ENCODE measurements at places on chromosomes 5 and 9.

- no peak for DNase-seq
Measured at GRCh38 chr5:100772548-100772947, 130.5 kb downstream of the ST8SIA4 start.

DNA sequence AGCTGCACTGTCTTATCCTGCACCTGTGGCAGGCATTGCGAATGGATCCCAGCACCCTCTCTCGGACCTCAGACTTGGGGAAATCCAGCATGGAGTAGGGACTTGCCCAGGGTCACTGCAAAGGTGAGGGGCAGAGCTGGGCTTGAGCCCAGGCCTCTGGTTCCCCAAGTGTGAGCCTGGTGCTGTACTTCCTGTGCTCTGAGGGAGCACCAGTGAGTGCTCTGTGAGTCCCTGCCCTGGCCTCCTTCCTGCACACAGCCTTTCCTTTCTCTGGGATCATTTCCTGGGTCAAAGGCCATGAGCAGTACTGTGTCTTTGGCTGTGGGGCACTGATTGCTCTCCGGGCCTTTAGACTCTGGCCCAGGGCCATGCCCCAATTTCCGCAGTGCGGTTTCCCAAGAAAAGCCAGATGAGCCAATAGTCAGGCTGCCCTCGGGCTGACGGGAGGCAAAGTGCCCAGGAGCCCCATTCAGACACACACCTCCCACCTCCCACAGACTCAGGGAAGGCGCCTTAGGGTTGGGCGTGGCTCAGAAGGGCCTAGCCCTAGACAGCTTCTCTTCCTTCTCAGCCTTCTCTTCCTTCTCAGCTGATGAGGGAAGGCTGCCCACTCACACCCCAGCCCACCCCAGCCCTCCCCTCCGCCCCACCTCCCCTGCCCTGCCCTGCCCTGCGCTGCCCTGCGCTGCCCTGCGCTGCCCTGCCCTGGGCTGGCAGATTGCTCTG is 23.3 kb upstream of the TRIM14 start:
- DNase-seq = no peak

DNA sequence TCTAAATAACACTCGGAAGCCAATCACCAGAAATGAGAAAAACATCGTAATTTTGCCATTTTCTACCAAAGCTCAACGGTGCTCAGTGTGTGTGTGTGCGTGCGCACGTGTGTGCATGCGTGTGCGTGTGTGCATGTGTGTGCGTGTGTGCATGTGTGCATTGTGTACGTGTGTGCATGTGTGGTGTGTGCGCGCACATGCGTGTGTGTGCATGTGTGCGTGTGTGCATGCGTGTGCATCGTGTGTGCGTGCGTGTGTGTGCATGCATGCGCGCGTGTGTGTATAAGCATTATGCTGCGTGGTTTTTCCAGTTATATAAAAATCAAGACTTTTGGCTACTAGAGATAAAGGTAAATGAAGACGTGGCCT is 165.0 kb downstream of the DAB2IP start:
- DNase-seq = no peak

- no peak for DNase-seq
Measured at GRCh38 chr9:107905308-107906020, 415.9 kb upstream of the KLF4 start.

DNA sequence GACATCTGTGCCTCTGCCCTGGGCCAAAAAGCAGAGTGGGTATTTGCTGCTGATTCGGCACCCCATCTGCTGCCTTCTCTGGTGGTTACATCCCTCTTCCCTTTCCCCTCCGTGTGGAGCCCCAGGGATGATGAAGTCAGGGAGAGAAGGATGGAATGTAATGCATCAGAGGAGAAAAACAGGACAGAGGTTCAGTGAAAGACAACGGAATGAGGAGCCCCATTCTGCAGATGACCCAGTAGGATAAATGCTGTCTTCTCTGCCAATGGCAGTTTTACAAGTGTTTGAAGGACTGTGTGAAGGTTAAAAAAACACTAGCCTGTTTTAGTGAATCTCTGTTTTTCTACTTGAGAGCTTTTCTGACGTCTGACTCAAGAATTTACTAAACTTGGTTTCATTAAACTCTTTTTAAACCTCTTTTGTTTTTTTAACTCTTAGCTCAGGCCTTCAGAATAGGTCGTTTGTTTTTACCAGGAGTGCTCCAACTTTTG is 86.3 kb downstream of the NLN start:
- no peak for DNase-seq
